ENCODE measurements at places on chromosomes 7 and 10. TPM values are rescaled to one million over a fixed set of nuclear protein-coding genes. Genes with fewer than 3 reads are reported as not detected.

- DNase-seq = peak; percentile 8
- no peaks in the 10 kb centered on the region for H3K4me1 ChIP-seq
- no peak overlapping the region for H3K4me3 ChIP-seq
These were observed 566.4 kb downstream of the GFRA1 start for GRCh38 chr10:115706488-115707076.

- no peak overlapping the region for H3K27ac ChIP-seq
- H3K4me1 ChIP-seq = no peaks in the 10 kb centered on the region
- no peak for DNase-seq
- no peaks in the 10 kb centered on the region for H3K27me3 ChIP-seq
These were observed 411.8 kb upstream of the FOXK1 start for GRCh38 chr7:4270268-4270667.

DNA sequence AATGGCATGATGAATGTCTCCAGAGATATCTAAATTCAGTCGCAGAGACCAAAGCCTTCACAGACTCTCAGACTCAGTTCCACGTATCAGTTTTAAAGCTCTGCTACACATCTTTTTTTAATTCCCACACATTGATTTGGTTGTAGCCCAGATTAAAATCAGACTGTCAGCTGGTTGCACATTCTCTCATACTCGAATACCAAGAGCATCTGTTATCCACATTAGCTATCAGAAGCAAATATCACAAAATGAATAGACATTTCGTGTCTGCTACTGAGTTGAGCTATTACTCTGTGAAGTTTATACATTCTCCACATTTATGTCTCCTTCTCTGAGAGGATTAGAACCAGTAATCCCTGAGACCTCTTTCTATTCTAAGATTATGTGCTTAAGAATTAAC lies 229.2 kb downstream of the GPAM start:
- H3K4me1 ChIP-seq = no peaks in the 10 kb centered on the region
- H3K36me3 ChIP-seq = no peaks in the 10 kb centered on the region
- no peak overlapping the region for H3K4me3 ChIP-seq
- no peaks in the 10 kb centered on the region for H3K27me3 ChIP-seq
- no peak overlapping the region for H3K27ac ChIP-seq
- no peak for DNase-seq

The FAM25G gene
- total RNA-seq = not detected

The C10orf62 gene
- not detected for total RNA-seq

GRCh38 chr10:13758312-13758711 lies 171.5 kb downstream of the PRPF18 start:
- H3K27me3 ChIP-seq = no peaks in the 10 kb centered on the region
- no peaks in the 10 kb centered on the region for H3K36me3 ChIP-seq

GRCh38 chr7:159086301-159086925 lies 58.3 kb downstream of the VIPR2 start:
- H3K4me1 ChIP-seq = no peaks in the 10 kb centered on the region
- H3K27me3 ChIP-seq = no peaks in the 10 kb centered on the region
- H3K36me3 ChIP-seq = no peaks in the 10 kb centered on the region
- no peak overlapping the region for H3K4me3 ChIP-seq
- DNase-seq = no peak

The AFAP1L2 gene
- 170 TPM for total RNA-seq

The IKZF1 gene
- total RNA-seq = 0.77 TPM

The ATOH7 gene
- total RNA-seq = 0.28 TPM

The DNA2 gene
- 29.0 TPM for total RNA-seq

- peaks cover 16% of the 10 kb centered on the region for H3K4me1 ChIP-seq
- peaks cover 15% of the 10 kb centered on the region for H3K36me3 ChIP-seq
- no peaks in the 10 kb centered on the region for H3K27me3 ChIP-seq
- no peak overlapping the region for H3K4me3 ChIP-seq
- no peak for DNase-seq
These were observed 6.0 kb downstream of the CCNJ start for GRCh38 chr10:96049340-96049739.

DNA sequence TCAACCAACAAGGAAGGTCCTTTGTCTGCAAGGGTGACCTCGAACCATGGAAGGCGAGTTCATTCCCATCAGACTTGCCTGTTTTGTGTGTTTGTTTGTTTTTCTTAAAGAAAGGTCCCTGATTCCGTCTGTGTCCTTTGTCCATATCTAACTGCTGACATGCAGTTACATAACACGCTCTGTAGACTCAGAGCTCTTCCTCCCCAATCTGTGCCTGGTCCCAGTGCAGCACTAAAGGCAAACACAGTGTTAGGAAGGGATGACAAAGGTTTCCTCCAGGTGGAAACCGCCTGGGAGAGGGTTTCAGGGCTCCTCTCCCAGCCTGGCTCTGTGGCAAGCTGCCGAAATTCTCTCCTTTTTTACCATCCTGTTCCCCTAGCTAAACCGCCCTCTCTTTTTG lies 13.4 kb downstream of the JCAD start:
- no peak overlapping the region for H3K4me3 ChIP-seq
- no peak overlapping the region for H3K27ac ChIP-seq
- H3K27me3 ChIP-seq = no peaks in the 10 kb centered on the region

DNA sequence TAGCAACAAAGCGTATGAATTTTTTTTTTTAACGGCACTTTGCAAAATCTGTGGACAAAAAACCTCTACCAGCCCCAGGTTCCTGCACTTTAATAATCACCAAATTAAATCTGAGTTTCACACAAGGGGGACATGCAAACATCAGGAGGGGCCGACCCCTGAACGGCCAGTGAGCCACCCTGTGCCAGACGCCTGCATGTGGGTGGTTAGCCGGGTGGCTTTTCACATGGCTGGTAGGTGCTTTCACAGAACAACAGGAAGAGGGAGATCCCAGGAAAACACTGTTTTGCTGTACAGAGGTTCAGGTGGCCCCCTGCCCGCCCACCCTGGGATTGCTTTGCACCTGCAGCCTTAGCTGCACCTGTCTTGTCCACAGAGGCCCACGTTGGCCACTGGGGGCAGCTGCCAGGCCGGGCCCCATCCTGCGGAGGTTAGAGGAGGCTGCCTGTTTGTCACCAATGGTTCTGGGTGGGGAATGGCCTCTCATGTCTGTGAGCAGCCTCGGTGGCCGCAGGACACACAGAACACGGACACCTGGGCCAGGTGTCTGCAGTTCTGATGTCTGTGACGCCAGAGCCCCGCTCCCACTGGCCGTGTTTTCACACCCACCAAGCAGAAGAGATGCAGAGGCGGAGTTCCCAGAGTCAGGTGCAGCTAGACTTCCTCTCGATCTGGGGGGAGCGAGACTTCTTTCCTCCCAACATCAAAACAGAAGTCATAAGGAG lies 107.7 kb downstream of the FAM53B start:
- no peak overlapping the region for H3K27ac ChIP-seq
- no peaks in the 10 kb centered on the region for H3K27me3 ChIP-seq
- no peak for DNase-seq
- H3K36me3 ChIP-seq = no peaks in the 10 kb centered on the region
- H3K4me3 ChIP-seq = no peak overlapping the region

The MACC1 gene
- 0.08 TPM for total RNA-seq

The TAC1 gene
- total RNA-seq = 0.13 TPM

DNA sequence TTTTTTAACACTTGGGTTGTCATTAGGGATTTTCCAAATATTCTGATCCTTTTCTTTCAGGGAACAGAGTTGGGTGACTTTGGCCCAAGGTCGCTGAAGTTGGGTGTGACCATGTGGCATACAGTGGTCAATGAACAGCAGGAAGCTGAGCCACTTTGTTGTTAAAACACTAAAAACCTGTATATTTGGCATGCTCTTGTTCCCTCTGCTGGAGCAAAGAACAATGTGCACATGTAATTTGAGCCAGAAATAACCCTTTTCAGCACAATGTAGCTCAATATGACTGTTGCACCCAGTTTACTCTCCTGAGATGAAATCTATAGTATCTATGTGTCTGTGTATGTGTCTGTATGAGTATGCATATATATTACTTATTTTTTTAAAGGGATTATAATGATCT lies 74.9 kb downstream of the ADCYAP1R1 start:
- H3K36me3 ChIP-seq = no peaks in the 10 kb centered on the region
- H3K4me3 ChIP-seq = no peak overlapping the region
- DNase-seq = no peak
- no peaks in the 10 kb centered on the region for H3K4me1 ChIP-seq
- H3K27ac ChIP-seq = no peak overlapping the region

- H3K27me3 ChIP-seq = no peaks in the 10 kb centered on the region
- no peak for DNase-seq
- no peak overlapping the region for H3K27ac ChIP-seq
- H3K4me1 ChIP-seq = no peaks in the 10 kb centered on the region
These were observed 110.2 kb downstream of the ELAPOR2 start for GRCh38 chr7:86949052-86949778.

- DNase-seq = no peak
- no peak overlapping the region for H3K27ac ChIP-seq
- H3K36me3 ChIP-seq = no peaks in the 10 kb centered on the region
- H3K27me3 ChIP-seq = no peaks in the 10 kb centered on the region
- no peaks in the 10 kb centered on the region for H3K4me1 ChIP-seq
These were observed 55.7 kb downstream of the GSDME start for GRCh38 chr7:24701261-24702235.

The TLX1 gene
- total RNA-seq = 0.13 TPM

GRCh38 chr7:90965211-90965610 lies 299.0 kb upstream of the FZD1 start:
- no peaks in the 10 kb centered on the region for H3K36me3 ChIP-seq
- H3K27me3 ChIP-seq = no peaks in the 10 kb centered on the region
- no peaks in the 10 kb centered on the region for H3K4me1 ChIP-seq
- no peak overlapping the region for H3K4me3 ChIP-seq
- no peak overlapping the region for H3K27ac ChIP-seq

The HTR5A gene
- not detected for total RNA-seq

The MACROH2A2 gene
- 3.0 TPM for total RNA-seq

DNA sequence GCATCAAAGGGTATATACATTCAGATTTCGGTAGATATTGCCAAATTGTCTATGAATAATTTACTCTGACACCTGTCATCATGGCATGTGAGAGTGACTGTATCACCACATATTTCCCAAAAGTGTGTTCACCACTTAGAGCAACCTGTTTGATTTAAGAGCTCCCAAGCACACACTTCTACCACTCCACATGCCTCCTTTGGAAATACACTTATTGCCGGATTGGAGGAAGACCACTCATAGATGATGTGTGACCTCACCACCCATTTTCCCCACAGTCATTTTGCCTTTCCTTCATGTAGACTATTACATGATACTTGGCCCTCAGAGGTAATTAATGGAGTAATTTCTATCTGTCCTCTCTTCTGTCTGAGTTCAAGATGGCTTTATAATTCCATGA lies 75.5 kb downstream of the SLC16A9 start:
- H3K36me3 ChIP-seq = no peaks in the 10 kb centered on the region
- no peak for DNase-seq
- H3K4me3 ChIP-seq = no peak overlapping the region
- H3K4me1 ChIP-seq = no peaks in the 10 kb centered on the region
- H3K27me3 ChIP-seq = no peaks in the 10 kb centered on the region

- no peak for DNase-seq
- H3K36me3 ChIP-seq = no peaks in the 10 kb centered on the region
- peak overlapping the region; percentile 37 for H3K4me3 ChIP-seq
- no peaks in the 10 kb centered on the region for H3K4me1 ChIP-seq
- no peak overlapping the region for H3K27ac ChIP-seq
These were observed 1.1 kb downstream of the GRB10 start for GRCh38 chr7:50781381-50782293.

DNA sequence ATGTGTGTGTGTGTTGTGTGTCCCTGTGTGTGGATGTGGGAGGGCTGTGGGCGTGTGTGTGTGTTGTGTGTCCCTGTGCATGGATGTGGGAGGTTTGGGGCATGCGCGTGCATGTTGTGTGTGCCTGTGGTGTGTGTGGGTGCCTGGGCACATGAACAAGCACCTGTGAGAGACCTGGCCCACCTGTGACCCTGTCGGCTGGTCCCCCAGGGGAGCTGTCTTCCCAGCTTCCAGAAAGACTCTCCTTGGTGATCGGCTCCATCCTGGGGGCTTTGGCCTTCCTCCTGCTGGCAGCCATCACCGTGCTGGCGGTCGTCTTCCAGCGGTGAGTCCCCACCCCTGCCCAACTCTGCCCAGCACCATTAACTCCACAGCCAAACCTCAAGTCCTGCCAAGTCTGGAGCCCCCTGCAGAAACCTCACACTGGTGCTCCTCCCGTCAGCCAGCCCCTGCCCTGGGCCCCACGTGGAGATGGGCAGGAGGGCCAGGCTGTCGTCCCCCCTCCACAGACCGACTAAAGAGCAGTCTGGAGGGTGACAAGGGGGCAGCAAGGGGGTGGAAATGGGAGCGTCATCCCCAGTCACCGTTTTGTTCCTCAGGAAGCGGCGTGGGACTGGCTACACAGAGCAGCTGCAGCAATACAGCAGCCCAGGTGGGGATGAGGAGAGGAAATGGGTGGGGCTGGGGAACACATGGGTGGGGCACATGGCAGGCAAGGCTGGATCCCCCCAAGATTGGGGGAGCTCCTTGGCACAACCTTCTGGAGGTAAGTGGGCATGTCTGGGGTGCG lies 12.7 kb downstream of the EPHB6 start:
- H3K4me1 ChIP-seq = no peaks in the 10 kb centered on the region
- H3K4me3 ChIP-seq = no peak overlapping the region
- H3K27ac ChIP-seq = no peak overlapping the region
- peaks cover 2% of the 10 kb centered on the region for H3K27me3 ChIP-seq

GRCh38 chr7:135718794-135719437 lies 9.1 kb downstream of the SLC13A4 start:
- no peak overlapping the region for H3K27ac ChIP-seq
- no peak for DNase-seq
- H3K36me3 ChIP-seq = no peaks in the 10 kb centered on the region
- peaks cover 18% of the 10 kb centered on the region for H3K4me1 ChIP-seq

DNA sequence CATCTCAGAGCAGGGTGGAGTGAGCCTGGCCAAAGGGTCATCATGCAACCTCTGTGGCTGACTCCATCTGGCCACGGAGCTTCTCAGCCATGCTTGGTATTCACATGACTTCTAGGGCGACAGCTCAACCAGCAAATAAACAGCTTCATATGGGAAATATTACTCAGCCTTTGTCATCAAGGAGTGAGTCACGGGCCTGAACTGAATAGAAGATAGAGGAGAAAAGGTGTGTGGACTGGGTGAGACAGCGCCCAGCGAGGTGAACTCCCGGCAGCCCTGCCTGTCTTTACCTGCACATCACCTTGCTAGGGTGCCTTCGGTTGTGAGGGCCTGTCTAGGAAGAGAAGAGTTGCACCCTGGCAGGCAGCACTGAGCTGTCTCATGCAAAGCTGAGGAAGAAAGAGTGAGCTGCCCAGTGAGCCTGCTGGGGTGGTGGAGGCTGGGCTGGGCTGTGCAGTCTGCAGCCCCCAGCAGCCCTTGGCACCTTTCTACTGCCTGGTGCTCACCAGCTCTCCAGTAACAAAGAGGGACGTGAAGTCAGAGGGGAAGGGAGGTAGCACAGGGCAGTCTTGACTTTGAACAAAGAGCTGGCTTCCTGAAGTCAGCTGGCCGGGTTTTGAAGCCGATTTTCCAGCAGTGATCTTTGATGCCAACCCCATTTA lies 114.2 kb downstream of the EGFR start:
- peak; percentile 99 for DNase-seq
- H3K4me3 ChIP-seq = peak overlapping the region; percentile 35
- H3K27ac ChIP-seq = peak overlapping the region; percentile 99
- H3K27me3 ChIP-seq = no peaks in the 10 kb centered on the region

GRCh38 chr10:28505359-28505959 lies 27.5 kb upstream of the WAC start:
- no peak overlapping the region for H3K4me3 ChIP-seq
- H3K27ac ChIP-seq = no peak overlapping the region
- H3K27me3 ChIP-seq = no peaks in the 10 kb centered on the region
- H3K4me1 ChIP-seq = no peaks in the 10 kb centered on the region
- no peak for DNase-seq
- no peaks in the 10 kb centered on the region for H3K36me3 ChIP-seq
